ENCODE measurements at places on chromosomes 5 and 9. TPM values are rescaled to one million over a fixed set of nuclear protein-coding genes. Genes with fewer than 3 reads are reported as not detected.
A peak's percentile ranks its signal among the peaks of the same experiment; 100 is the strongest.

Gene TAF11L10
- total RNA-seq, result not detected

- H3K27me3 ChIP-seq, result no peaks in the 10 kb centered on the region
- no peak overlapping the region for H3K4me3 ChIP-seq
- H3K4me1 ChIP-seq, result no peaks in the 10 kb centered on the region
- H3K27ac ChIP-seq, result no peak overlapping the region
Observed at GRCh38 chr5:146164382-146164781, 18.1 kb downstream of the LARS1 start.

- H3K36me3 ChIP-seq, result no peaks in the 10 kb centered on the region
- H3K27ac ChIP-seq, result no peak overlapping the region
- H3K4me1 ChIP-seq, result no peaks in the 10 kb centered on the region
- no peak overlapping the region for H3K4me3 ChIP-seq
- DNase-seq, result no peak
Observed at GRCh38 chr5:153491856-153492255, 1.4 kb downstream of the GRIA1 start.

Gene NUTM2G
- total RNA-seq, result not detected

Gene VLDLR
- 7.3 TPM for total RNA-seq

Gene CTSV
- not detected for total RNA-seq

DNA sequence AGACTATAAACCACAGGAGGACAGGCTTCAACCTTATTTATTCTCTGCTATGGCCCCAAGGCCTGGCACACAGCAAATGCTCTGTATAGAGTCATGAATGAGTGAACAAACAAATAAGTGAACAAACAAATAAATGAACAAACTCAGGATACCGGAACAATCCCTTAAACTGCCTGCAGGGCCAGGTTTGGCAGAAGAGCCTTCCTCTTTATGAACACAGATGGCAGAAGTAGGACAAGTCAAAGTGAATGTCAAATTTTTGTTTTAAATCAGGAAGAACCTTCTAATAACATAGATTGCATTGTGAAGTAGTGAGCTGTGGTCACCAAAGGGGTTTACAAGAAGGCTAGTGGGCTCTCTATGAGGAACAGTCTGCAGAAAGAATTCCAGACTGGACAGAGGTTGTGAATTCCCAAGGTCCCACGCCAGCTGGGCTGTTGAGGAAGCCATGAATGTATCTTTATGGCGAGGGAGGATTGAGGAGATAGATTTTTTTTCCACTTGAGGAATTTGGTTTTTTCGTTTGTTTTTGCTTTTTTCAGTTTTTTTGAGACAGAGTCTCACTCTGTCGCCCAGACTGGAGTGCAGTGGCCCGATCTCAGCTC lies 30.3 kb upstream of the STING1 start:
- no peak overlapping the region for H3K27ac ChIP-seq
- no peak overlapping the region for H3K4me3 ChIP-seq
- H3K36me3 ChIP-seq, result no peaks in the 10 kb centered on the region
- H3K4me1 ChIP-seq, result peaks cover 38% of the 10 kb centered on the region
- no peaks in the 10 kb centered on the region for H3K27me3 ChIP-seq
- DNase-seq, result no peak

- H3K27me3 ChIP-seq, result peaks cover 43% of the 10 kb centered on the region
- no peak overlapping the region for H3K4me3 ChIP-seq
- peak overlapping the region; percentile 14 for H3K27ac ChIP-seq
Observed at GRCh38 chr9:136653323-136654079, 9.2 kb upstream of the EGFL7 start.

DNA sequence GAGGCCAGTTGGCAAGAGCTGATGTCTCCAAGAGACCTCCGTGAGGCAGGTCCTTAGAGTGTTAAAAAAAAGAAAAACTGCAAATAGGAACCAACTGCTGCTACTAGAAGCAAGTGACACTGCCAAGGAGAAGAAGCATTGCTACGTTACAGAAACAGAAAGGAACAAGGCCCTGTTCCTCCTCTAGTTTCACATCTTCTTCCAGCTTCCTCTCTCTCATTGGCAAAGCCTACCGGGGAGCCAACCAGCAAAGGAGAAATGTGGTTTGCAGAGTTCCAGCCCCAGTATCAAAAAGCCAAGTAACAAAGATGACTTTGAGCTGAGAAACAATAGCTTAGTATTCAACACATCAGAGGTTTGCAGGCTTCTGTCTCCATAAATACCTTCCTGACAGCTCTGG lies 145.9 kb downstream of the PRELID2 start:
- H3K36me3 ChIP-seq, result no peaks in the 10 kb centered on the region
- no peak for DNase-seq
- peak overlapping the region; percentile 48 for H3K27ac ChIP-seq

DNA sequence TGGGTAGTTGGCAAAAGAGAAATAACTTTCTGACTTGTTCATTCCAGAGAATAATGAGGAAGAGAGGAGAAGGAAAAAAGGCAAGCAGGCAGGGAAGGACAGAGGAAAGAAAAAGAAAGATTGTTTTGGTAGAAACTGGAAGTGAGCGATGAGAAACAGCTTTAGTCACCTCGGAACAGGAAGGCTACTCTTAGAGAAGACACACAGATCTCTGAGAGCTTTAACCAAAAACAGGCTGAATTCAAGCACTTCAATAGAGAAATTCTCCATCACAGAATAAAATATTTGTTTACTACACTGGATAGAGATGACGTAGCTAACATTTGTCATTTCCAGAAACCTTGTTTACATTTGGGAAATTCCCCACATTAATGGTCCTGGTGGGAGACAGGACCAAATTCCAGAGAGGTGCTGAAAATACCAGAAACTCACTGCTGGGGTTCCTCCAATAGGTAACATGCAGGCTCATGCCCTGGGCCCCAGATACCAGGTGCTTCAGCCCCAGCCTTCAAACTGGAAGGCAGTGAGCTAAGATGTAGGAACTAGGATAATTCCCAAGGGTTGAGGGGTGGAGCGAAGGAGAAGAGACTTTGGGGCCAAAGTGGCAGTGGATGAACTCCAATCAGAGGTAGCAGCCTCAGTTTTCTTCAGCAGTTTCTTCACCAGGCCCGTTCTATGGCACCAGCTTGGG lies 227.7 kb upstream of the GRAMD2B start:
- H3K4me1 ChIP-seq, result no peaks in the 10 kb centered on the region
- no peak overlapping the region for H3K4me3 ChIP-seq
- no peaks in the 10 kb centered on the region for H3K36me3 ChIP-seq
- no peak for DNase-seq

DNA sequence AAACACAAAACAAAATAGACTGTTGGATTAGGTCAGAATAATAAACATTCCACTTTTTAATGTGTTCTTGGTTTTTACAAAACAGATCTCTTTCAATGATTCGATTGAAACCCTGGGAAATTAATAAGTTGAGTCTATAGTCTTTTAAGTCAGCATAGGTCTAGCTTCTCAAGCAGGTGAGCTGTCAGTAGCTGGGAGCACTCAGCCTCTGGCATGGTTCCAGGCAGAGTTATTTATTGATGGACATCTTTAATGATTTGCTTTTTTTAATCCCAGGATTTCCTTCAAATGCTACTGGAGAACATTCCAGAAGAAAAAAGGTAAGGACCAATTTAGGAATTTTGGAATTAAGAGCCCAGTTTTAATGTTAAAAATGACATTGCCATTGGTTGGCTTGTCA lies 241.0 kb downstream of the AOPEP start:
- no peaks in the 10 kb centered on the region for H3K27me3 ChIP-seq
- H3K4me1 ChIP-seq, result no peaks in the 10 kb centered on the region
- H3K36me3 ChIP-seq, result no peaks in the 10 kb centered on the region
- no peak overlapping the region for H3K27ac ChIP-seq
- no peak for DNase-seq

Gene MLLT3
- 9.3 TPM for total RNA-seq

GRCh38 chr9:113536483-113537228 lies 73.1 kb downstream of the RGS3 start:
- no peaks in the 10 kb centered on the region for H3K27me3 ChIP-seq
- H3K36me3 ChIP-seq, result peaks cover 7% of the 10 kb centered on the region

- H3K27me3 ChIP-seq, result no peaks in the 10 kb centered on the region
- no peak overlapping the region for H3K4me3 ChIP-seq
- H3K27ac ChIP-seq, result no peak overlapping the region
- DNase-seq, result no peak
- H3K4me1 ChIP-seq, result no peaks in the 10 kb centered on the region
Observed at GRCh38 chr9:111873901-111874300, 22.7 kb upstream of the UGCG start.

Gene SPATA31D3
- not detected for total RNA-seq

Gene PCDHGB6
- 5.2 TPM for total RNA-seq

GRCh38 chr5:111068213-111068612 lies 3.3 kb upstream of the TSLP start:
- H3K27ac ChIP-seq, result no peak overlapping the region
- H3K4me3 ChIP-seq, result no peak overlapping the region

- H3K4me3 ChIP-seq, result peak overlapping the region; percentile 85
- DNase-seq, result peak; percentile 78
- H3K27me3 ChIP-seq, result no peaks in the 10 kb centered on the region
- H3K36me3 ChIP-seq, result peaks cover 13% of the 10 kb centered on the region
- H3K27ac ChIP-seq, result peak overlapping the region; percentile 98
- peaks cover 49% of the 10 kb centered on the region for H3K4me1 ChIP-seq
Observed at GRCh38 chr5:43041110-43041668, 1.1 kb upstream of the ANXA2R start.

- no peak overlapping the region for H3K27ac ChIP-seq
- H3K4me1 ChIP-seq, result no peaks in the 10 kb centered on the region
- no peak overlapping the region for H3K4me3 ChIP-seq
Observed at GRCh38 chr9:82337351-82337750, 348.8 kb downstream of the SPATA31D1 start.

DNA sequence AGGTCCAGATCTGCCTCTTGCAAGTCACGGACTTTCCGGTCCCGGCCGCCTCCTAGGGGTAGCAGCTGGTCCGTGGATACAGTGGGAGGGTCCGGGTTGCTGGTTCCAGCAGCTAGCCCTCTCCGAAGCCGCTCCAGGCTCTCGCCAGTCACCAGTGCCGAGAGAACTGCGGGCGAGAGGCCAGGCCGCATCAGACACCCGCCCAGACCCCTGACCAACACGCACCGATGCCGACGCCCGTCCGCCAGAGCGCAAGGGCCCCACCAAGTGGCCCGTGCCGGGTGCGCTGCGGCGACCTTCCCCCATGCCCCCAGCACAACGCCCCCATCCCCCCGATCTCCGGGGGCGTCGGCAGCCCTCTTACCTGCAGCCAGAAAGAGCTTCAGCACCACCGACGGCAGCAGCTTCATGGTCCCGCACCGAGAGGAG lies 470 bp downstream of the HBEGF start:
- H3K27me3 ChIP-seq, result peaks cover 29% of the 10 kb centered on the region
- peak overlapping the region; percentile 76 for H3K4me3 ChIP-seq
- peaks cover 23% of the 10 kb centered on the region for H3K4me1 ChIP-seq
- H3K27ac ChIP-seq, result peak overlapping the region; percentile 72

DNA sequence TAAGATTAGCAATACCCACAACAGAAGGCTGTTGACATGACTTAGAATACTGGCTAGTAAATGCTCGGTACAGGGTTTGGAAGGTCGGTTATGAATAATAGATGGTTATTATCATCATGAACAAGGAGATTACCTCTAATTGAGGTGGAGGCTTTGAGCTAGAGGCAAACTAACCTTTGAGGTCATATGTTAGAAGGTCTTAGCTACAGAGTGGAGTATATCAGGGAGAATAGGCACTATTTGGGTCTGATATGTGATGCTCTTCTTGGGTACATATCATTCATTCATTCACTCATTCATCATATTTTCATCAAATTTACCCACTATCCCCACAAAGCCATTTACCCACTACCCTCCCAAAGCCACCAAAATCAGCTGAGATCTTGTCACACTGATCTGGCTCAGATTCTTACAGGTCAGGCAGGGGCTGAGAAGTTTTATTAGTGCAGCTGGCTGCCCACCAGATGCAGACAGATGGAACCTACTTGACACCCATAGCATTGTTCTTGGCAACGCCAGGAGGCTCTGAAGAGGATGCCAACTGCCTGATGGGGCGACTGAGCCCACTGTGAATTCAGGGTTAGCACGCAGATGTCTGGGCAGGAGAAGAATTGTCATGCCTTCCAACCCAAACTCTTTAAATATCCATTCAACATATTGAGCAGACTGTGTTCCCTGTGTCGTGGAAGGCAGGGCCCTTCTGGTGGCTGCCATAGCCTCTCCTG lies 90.2 kb upstream of the SH3PXD2B start:
- peaks cover 51% of the 10 kb centered on the region for H3K27me3 ChIP-seq
- DNase-seq, result peak; percentile 31
- H3K4me3 ChIP-seq, result no peak overlapping the region
- H3K4me1 ChIP-seq, result no peaks in the 10 kb centered on the region

Gene DNAH5
- 0.14 TPM for total RNA-seq

Gene HAVCR1
- 1.4 TPM for total RNA-seq

GRCh38 chr5:180153099-180153498 lies 55.9 kb downstream of the RASGEF1C start:
- no peak for DNase-seq
- H3K4me1 ChIP-seq, result no peaks in the 10 kb centered on the region
- H3K36me3 ChIP-seq, result no peaks in the 10 kb centered on the region
- no peak overlapping the region for H3K4me3 ChIP-seq
- no peak overlapping the region for H3K27ac ChIP-seq

DNA sequence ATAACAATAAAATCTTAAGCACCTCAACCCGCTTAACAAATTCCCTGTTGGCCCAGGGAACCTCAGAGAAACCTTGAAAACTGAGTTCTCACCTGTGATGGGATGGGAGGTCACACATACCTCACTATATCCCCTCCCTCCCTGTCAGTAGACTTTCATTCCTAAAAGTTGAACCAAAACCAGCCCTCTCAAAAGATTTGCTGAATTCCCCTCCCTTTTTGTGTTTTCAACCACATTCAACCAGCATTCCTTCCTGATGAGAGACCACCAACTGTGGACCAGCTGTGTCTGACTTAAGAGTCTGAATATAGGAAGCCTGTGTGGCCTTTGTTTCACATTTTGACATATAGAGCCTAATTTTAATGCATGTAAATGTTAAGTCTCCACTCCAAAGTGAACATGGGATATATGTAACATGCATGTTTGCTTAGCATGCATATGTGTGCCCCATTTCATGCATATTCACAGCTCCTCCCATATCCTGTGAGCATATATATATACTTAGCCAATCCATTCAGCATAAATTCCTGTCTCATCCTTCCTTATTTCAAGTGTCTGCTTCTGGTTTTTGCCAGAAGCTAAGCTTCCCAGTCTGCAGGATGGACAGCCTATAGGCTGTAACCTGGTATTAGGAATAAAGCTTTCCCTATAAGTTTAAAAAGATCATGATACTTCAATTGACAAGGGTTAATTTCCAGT lies 604.6 kb downstream of the PTPRD start:
- H3K27me3 ChIP-seq, result no peaks in the 10 kb centered on the region
- DNase-seq, result no peak
- no peaks in the 10 kb centered on the region for H3K36me3 ChIP-seq
- no peak overlapping the region for H3K4me3 ChIP-seq
- H3K27ac ChIP-seq, result no peak overlapping the region

- H3K27me3 ChIP-seq, result peaks cover 24% of the 10 kb centered on the region
- H3K4me3 ChIP-seq, result no peak overlapping the region
- DNase-seq, result no peak
- H3K36me3 ChIP-seq, result no peaks in the 10 kb centered on the region
- H3K4me1 ChIP-seq, result peaks cover 44% of the 10 kb centered on the region
- H3K27ac ChIP-seq, result peak overlapping the region; percentile 25
Observed at GRCh38 chr5:157463621-157464518, 3.9 kb downstream of the NIPAL4 start.
